Right hindlimb (tissue), 1 donor: ENCODE measurements at places on chromosomes 3 and 15.
A peak's percentile ranks its signal among the peaks of the same experiment; 100 is the strongest.

DNA sequence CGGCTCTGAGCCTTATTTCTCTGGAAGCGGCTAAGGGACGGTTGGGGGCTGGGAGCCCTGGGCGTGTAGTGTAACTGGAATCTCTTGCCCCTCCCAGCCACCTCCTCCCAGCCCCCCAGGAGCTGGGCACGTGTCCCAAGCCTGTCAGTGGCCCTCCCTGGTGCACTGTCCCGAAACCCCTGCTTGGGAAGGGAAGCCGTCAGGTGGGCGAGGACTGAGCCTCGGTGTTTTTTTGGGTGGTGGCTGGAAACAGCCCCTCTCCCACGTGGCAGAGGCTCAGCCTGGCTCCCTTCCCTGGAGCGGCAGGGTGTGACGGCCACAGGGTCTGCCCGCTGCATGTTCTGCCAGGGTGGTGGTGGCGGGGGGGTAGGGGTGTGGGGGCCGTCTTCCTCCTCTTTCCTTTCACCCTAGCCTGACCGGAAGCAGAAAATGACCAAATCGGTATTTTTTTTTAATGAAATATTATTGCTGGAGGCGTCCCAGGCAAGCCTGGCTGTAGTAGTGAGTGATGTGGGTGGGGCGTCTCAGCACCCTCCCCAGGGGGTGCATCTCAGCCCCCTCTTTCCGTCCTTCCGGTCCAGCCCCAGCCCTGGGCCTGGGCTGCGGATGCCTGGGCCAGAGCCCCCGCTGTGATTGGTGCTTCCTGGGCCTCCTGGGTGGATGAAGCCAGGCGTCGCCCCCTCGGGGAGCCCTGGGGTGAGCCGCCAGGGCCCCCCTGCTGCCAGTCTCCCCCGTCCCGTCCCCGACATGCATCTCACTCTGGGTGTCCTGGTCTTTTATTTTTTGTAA is 58.8 kb upstream of the GOLGA8A start:
- no peak for DNase-seq

- no peak for DNase-seq
Measured at GRCh38 chr15:44215594-44215993, 20.5 kb upstream of the FRMD5 start.

GRCh38 chr3:187139126-187139894 is at the start of gene RPL39L:
Gene RPL39L (minus strand): TSS chr3:187139496. CDS start chr3:187121300, 18,196 bp downstream.
- peak; percentile 88 for DNase-seq

GRCh38 chr3:167469381-167469780 is 4.5 kb downstream of the SERPINI2 start:
- no peak for DNase-seq

GRCh38 chr3:163951397-163951987 is 1126.8 kb downstream of the SI start:
- no peak for DNase-seq

- DNase-seq, result peak; percentile 75
Measured at GRCh38 chr3:11544412-11545181, 99.1 kb downstream of the VGLL4 start.

GRCh38 chr3:13626915-13627460 is 78.1 kb downstream of the FBLN2 start:
- no peak for DNase-seq

GRCh38 chr15:85749261-85750151 is 45.2 kb downstream of the KLHL25 start:
- DNase-seq, result peak; percentile 90

- no peak for DNase-seq
Measured at GRCh38 chr3:181488536-181488935, 223.2 kb upstream of the SOX2 start.

GRCh38 chr3:123819949-123820348 is 64.2 kb downstream of the MYLK start:
- DNase-seq, result no peak
